ENCODE measurements at places on chromosomes 1 and 21.

DNA sequence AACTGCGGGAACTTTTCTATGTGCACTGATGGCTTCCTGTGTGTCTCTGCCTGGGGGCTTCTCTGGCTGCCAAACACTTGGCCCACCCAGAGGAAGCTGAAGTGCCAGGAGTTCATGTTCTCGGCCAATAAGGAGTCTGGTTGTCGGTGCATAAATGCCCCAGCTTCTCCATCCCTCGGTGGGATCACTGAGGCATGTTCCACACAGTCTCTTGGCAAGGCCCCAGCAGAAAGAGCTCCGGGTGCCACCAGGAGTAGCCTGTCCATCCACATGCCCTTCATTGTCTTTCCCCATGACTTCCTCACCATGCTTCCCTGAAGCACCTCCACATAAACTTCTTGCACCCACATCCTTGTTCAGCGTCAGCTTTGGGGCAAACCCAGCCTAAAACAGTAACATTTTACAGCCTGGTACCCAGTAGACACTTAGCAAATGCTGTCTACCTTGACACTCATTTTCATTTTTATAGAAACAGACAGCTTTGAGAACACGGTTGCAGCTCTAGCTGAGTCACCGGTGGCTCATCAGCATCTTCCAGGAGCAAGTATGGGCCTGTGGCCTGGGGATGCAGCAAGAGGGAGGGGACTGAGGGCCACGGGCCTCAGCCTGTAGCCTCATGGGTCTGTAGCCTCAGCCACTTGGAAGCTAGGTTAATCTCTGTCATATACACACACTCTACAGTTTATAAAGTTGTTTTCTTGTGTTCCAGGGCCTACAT, 14.8 kb upstream of the CDCP2 start:
- no peaks in the 10 kb centered on the region for H3K36me3 ChIP-seq
- no peaks in the 10 kb centered on the region for H3K27me3 ChIP-seq
- H3K27ac ChIP-seq, result no peak overlapping the region
- no peaks in the 10 kb centered on the region for H3K4me1 ChIP-seq
- H3K4me3 ChIP-seq, result no peak overlapping the region

- H3K36me3 ChIP-seq, result no peaks in the 10 kb centered on the region
- no peak for DNase-seq
- no peaks in the 10 kb centered on the region for H3K4me1 ChIP-seq
- no peak overlapping the region for H3K4me3 ChIP-seq
- no peak overlapping the region for H3K27ac ChIP-seq
Measured at GRCh38 chr1:227898502-227899140, 49.1 kb downstream of the WNT9A start.

- H3K27ac ChIP-seq, result no peak overlapping the region
- no peaks in the 10 kb centered on the region for H3K4me1 ChIP-seq
- no peaks in the 10 kb centered on the region for H3K36me3 ChIP-seq
- no peaks in the 10 kb centered on the region for H3K27me3 ChIP-seq
- DNase-seq, result no peak
Measured at GRCh38 chr1:241171991-241172390, 185.0 kb downstream of the RGS7 start.

DNA sequence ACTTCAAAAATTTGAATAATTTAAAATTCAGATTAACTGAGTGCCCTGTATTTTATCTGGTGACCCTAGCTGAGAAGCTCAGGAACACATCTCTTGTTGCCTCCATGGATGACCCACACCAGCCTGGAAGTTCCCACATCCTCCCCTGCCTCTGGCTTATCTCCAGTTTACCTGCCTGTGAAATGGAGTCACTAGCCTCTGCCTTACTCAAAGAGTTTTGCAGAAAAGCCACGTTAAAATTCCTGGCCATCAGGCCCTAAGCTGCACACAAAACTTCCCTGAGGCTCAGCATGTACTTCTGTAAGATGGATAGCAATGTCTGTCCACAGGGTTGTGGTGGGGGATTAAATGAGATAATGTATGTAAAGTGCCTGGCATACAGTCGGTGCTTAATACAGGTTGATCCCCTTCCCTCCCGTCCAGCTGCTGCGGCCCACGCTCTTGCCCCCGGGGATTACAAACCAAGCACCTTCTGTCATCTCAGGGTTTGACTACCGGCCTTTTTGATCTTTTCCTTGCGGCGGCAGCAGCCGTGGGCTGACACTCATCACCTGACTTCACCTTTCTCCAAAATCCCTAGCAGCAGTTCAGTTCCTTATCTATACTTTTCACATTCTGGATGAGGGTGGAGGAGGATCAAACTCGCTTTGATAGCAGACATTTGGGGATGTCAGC, 136.5 kb downstream of the CSMD2 start:
- no peak overlapping the region for H3K4me3 ChIP-seq
- H3K36me3 ChIP-seq, result no peaks in the 10 kb centered on the region
- no peak overlapping the region for H3K27ac ChIP-seq
- no peak for DNase-seq

GRCh38 chr1:50447961-50448360, 24.7 kb upstream of the DMRTA2 start:
- H3K27me3 ChIP-seq, result no peaks in the 10 kb centered on the region
- H3K4me1 ChIP-seq, result peaks cover 7% of the 10 kb centered on the region
- peak; percentile 44 for DNase-seq
- H3K36me3 ChIP-seq, result no peaks in the 10 kb centered on the region
- no peak overlapping the region for H3K27ac ChIP-seq

DNA sequence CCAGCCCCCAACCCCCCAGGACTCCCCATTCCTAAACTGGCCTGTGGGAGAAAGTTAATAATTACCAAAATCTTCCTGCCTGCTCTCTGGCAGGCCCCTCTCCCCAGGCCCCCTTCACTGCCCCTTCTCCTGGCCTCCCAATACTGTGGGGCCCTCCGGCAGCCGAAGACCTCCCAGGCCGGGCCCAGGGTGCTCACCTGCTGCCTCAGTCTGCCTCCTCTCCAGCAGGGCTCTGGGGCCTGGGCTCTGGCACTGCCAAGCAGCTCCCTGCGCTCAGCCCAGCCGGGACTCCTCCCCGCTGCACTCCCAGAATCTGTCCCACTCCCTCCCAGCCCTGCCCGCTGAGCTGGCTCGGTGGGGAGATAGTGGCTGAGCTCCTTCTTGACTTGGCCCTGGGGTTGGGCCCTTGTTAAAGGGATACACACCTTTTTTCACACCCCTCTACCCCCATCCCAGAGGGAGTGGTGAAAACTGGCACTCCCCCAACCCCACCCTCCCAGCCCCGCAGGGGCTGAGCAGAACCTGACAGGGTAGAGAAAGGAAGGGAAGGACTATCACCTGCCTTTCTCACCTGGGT, at the start of gene S100A16:
TSS of gene S100A16 (minus strand) at position 383 of the 577 bp plus-strand sequence. CDS start 4,986 bp downstream, outside the sequence.
- H3K36me3 ChIP-seq, result peaks cover 2% of the 10 kb centered on the region
- H3K27ac ChIP-seq, result peak within 1 kb of the TSS; percentile 78
- peak within 1 kb of the TSS; percentile 88 for H3K4me3 ChIP-seq
- no peaks in the 10 kb centered on the region for H3K27me3 ChIP-seq
- DNase-seq, result peak; percentile 98

DNA sequence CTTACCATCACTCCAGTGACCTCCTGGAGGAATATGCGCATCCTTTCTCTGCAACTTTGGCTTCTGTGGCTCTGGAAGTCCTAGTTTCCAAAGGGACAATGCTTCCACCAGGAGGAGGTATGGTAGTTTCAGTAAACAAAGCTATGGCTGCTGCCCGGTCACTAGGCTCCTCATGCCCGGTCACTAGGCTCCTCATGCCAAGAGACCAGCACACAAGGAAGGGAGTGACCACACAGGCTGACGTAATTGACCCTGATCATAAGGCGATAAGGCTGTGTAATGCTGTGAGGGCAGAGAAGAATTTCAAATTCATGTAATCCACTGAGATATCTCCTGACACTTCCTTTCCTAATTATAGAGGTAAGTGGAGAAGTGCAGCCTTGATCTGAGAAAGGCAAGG, 102.9 kb downstream of the DTL start:
- no peak overlapping the region for H3K4me3 ChIP-seq
- H3K27ac ChIP-seq, result no peak overlapping the region
- DNase-seq, result no peak
- no peaks in the 10 kb centered on the region for H3K36me3 ChIP-seq
- H3K4me1 ChIP-seq, result no peaks in the 10 kb centered on the region

DNA sequence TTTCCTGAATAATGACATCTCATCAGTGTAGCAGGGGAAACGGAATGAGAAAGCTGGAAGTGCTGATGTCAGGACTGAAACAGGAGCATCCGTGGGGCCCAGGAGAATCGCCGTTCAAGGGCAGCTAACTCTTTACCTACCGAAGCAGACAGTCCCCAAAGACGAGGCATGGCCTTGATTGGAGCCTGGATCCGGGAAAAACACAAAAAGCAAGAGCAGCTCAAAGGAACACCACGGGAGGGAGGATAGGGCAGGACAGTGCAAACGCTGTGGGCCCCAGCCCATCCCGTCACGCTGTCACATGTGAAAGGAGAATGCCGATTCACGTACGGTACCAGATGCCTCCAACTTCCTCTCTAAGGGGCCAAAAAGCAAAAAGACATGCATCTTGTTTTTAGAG, 34.9 kb downstream of the WNT9A start:
- H3K4me1 ChIP-seq, result no peaks in the 10 kb centered on the region
- peaks cover 5% of the 10 kb centered on the region for H3K27me3 ChIP-seq
- no peaks in the 10 kb centered on the region for H3K36me3 ChIP-seq
- no peak overlapping the region for H3K4me3 ChIP-seq
- peak; percentile 83 for DNase-seq

- no peaks in the 10 kb centered on the region for H3K36me3 ChIP-seq
- H3K4me1 ChIP-seq, result peaks cover 8% of the 10 kb centered on the region
- no peak overlapping the region for H3K4me3 ChIP-seq
- DNase-seq, result peak; percentile 54
- H3K27ac ChIP-seq, result peak overlapping the region; percentile 18
- no peaks in the 10 kb centered on the region for H3K27me3 ChIP-seq
Measured at GRCh38 chr1:218529646-218530300, 184.6 kb downstream of the TGFB2 start.

DNA sequence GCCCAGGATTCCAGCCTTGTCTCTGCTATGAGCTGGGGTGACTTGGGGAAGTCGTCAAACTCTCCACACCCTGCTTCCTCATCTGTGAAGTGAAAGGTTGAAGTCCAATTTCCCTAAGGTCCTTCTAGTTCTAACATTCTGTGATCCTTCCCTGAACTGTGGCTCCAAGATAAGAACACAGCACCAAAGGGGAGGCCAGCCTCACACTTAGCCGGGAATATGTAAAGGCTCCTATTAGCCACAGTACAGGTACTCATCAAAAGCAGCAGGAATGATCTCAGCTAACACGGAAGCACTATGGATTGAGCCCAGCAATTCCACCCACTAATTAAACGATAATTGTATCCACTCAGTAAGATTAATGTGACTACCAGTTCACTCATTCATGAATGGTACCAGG, 4.0 kb downstream of the SLC30A10 start:
- no peaks in the 10 kb centered on the region for H3K4me1 ChIP-seq
- H3K27me3 ChIP-seq, result peaks cover 29% of the 10 kb centered on the region
- DNase-seq, result no peak
- no peak overlapping the region for H3K27ac ChIP-seq
- no peak overlapping the region for H3K4me3 ChIP-seq

GRCh38 chr1:226660410-226661182, 78.5 kb downstream of the ITPKB start:
- H3K36me3 ChIP-seq, result no peaks in the 10 kb centered on the region
- no peak overlapping the region for H3K27ac ChIP-seq
- DNase-seq, result no peak

- no peak overlapping the region for H3K4me3 ChIP-seq
- H3K27ac ChIP-seq, result no peak overlapping the region
- no peaks in the 10 kb centered on the region for H3K36me3 ChIP-seq
- DNase-seq, result no peak
Measured at GRCh38 chr1:206100226-206100815, 16.9 kb downstream of the AVPR1B start.

DNA sequence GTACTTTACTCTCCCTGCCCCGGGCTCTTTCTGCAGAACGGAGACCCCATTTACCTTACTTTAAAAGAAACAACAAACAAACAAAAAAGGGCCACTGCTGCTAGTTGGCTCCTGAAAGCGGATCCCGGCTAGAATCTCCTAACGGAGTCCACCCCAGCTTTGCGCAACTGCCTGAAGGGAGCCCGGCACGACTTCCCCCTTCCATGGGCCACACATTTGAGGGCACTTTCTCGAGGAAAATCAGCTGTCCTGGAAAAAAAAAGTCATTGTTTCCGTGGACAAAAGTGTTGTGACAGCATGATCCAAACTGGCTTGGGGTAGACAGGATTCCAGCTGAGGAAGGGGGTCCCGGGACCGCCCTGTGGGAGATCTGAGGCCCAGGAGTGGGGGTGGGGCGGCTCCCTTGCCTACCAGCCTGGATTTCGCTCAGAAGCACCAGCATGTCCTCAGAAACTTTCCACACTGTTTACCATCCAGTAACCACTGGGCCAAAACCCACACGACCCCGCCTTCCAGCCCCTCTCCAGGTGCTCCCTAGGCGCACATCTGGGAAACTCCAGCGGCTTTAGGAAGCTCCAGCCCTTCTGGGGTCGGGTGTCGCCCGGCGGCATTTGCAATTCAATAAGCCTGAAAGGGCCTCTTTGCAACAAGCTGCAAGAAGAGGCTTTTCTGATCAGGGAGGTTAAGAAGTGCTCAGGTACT, 4.8 kb downstream of the RIPK4 start:
- H3K36me3 ChIP-seq, result no peaks in the 10 kb centered on the region
- peak; percentile 86 for DNase-seq
- H3K27me3 ChIP-seq, result peaks cover 37% of the 10 kb centered on the region
- peak overlapping the region; percentile 65 for H3K4me3 ChIP-seq
- no peak overlapping the region for H3K27ac ChIP-seq

GRCh38 chr1:242187171-242187570, 188.3 kb upstream of the MAP1LC3C start:
- H3K4me1 ChIP-seq, result no peaks in the 10 kb centered on the region
- H3K27me3 ChIP-seq, result no peaks in the 10 kb centered on the region
- no peak overlapping the region for H3K4me3 ChIP-seq
- DNase-seq, result no peak
- H3K27ac ChIP-seq, result no peak overlapping the region

- peaks cover 26% of the 10 kb centered on the region for H3K4me1 ChIP-seq
- H3K27me3 ChIP-seq, result no peaks in the 10 kb centered on the region
- H3K27ac ChIP-seq, result no peak overlapping the region
Measured at GRCh38 chr1:156463874-156464273, 36.7 kb downstream of the MEF2D start.

DNA sequence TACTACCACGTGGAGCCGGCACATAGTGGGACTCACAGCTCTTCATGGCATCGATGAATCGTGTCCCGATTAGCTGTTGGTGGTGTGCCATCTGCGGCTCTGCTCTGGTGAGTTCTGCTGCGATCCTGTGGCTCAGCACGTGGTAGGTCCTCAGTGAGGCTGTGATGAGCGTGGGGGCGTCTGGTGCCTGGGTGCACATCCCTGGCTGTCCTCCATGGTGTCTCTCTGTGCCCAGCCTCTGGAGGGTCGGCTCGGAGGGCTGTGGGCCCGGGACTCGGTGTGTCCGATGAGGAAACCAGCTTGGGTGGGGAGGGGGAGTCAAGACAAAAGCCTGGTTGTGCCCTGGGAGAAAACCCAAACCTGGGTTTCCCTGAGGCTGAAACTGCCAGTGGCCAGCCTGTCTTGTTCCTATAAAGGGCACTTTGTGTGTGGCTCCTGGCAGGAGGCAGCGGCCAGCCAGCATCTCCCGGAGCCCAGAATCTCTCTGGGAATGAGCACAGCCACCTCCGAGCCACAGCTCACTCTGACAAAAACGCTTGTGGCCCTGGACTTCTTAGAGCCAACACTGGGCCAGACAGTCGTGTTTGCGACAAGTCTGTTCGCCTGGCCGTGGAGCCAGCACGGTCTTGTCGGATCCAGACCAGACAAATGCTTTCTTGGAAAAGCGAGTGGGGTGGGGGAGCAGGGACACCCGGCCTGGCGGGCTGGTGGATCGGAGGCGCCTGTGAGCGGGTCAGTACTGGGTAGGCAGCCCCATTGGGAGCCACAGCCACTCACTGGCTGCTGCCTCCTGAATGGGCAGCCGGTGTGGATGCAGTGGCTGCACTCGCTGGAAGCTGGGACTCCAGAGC, 31.8 kb downstream of the SPSB1 start:
- DNase-seq, result peak; percentile 83
- H3K27me3 ChIP-seq, result no peaks in the 10 kb centered on the region
- H3K4me1 ChIP-seq, result peaks cover 25% of the 10 kb centered on the region
- H3K36me3 ChIP-seq, result no peaks in the 10 kb centered on the region
- H3K4me3 ChIP-seq, result no peak overlapping the region

All from osteoblast (primary cell).